ENCODE measurements at places on chromosomes 5 and 9.

GRCh38 chr5:92841604-92842155 is 739.3 kb downstream of the NR2F1-AS1 start:
- no peak for DNase-seq

GRCh38 chr9:112348257-112349007 is 15.0 kb upstream of the PTBP3 start:
- DNase-seq: peak; percentile 68

GRCh38 chr5:174172152-174172551 is 126.6 kb downstream of the NSG2 start:
- no peak for DNase-seq

- DNase-seq: no peak
These were observed 8.5 kb downstream of the DMXL1 start for GRCh38 chr5:119079318-119079921.

GRCh38 chr5:100647461-100648230 is 112.5 kb downstream of the FAM174A start:
- no peak for DNase-seq

DNA sequence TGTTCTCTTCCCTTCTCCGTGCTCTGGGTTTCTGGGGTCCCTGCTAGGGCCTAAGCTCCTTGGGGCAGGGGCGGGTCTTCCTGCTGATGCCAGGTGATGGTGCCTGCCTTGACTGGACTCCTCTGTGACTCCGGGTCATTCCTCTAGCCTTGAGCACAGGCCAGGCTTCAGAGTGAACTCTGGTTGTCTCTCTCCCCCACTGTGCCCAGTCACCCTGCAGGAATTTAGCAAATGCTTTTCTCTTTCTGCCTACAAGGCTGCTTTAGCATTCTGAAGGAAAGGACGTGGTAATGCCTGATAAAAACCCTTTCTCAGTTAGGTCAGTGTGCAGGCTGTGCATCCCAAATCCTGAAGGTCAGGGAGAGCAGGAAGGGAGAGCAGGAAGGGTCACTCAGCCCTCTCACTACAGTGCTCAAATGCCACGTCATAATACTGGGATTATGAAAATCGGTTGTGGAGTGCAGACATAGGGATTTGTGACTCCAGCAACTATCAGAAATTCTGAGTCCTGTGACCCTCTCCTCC is 2.7 kb downstream of the CXCL14 start:
- no peak for DNase-seq

DNA sequence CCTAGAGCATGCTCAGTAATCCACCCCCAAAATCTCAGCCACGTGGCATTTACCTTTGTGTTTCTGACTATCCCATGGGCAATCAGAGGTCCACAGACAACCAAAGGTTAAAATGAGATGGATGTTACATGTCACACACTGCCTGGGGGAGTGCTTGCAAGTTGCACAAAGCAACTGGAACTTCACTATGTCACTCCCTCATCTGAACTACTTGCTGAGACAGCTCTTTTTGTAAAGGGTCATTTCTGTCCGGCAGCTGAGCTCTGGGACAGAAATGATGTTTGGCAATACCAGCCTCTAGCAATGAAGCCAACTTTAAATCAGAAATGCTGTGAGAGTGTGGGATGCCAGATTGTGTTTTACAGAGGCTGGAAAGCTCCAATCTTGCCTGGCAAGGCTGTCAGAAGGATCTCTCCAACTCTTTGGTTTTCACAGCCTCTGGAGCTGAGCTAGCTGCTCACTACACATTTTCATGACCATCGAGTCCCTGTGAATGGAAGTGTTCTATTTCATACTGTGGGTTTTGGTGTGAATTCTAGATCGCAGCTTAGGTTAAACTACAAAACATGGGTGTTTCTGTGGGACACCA is 66.3 kb upstream of the TMEM215 start:
- no peak for DNase-seq

DNA sequence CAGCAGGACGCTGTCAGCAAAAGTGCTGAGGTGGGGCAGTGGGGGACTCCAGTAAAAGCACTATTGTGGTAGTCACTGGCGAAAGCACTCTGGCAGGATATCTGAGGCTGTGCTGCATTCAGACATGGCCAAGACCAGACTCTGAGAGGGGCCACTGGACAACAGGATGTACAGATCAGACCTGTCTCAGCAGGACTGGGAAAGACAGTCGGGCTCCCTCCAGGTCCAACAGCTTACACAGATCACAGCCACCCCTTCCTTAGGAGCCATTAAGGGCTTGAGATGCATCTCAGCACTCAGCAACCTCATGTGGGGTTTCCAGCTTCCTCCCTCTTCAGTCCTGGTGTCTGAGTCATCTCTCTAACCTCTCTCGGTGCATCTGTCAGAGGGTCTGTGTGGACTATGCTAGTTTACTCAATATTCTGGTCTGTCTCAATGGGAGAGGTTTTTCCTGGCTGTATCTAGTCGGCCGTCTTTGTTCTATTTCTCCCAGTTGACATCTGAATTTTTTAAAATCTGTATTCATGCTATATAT is 154.5 kb downstream of the CWC27 start:
- no peak for DNase-seq

GRCh38 chr5:141040771-141041426 is 10.3 kb upstream of the PCDHB1 start:
- DNase-seq: peak; percentile 44

DNA sequence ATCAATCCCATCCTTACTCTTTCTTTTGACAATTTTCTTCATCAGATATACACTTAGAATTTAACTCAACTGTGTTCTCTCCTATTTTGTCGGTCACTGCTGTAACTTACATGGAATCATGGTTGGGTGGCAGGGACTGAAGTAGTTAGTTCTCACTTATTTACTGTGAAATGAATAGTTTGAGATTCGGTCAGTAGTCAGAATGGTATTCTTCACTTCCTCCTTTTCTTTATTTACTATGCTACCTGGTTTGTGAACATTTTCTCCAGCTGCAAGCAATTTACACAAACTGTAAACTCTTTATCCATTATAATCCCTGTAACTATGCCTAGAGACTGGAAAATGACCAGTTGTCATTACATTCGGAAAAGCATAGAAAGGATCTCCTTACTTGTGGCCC is 41.5 kb upstream of the GDNF start:
- no peak for DNase-seq

DNA sequence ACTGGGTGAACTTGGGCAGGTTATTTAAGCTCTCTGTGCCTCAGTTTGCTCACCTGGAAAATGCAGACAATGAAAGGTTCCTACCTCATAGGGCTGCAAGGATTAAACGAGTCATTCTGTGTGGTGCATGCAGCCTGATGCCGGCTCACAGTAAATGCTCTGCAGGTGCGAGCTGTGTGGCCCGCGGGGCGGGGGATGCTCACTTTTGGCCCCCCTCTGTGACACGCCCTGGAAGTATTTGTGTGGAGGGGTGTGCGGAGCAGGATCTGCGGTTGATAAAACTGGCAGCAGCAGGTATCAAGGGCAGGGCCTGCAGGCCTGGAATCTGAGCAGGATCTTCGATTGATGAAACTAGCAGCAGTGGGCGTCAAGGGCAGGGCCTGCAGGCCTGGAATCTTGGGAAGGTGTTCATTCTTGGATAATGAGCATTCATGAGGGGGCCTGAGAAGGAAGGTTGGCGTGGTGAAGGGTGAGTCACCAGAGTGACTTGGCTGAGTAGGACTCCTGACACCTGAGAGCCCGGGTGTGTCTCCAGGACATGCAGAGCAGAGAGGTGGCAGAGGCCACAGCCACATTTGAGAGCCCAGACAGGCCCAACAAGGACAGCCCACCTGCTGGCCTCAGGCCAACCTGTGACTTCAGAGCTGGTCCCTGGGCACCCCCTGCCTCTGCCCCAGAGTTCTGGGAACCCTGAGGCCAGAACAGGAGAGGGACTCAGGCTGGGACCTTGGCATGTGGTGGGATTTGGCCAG is 11.9 kb downstream of the UNC5A start:
- DNase-seq: no peak

DNA sequence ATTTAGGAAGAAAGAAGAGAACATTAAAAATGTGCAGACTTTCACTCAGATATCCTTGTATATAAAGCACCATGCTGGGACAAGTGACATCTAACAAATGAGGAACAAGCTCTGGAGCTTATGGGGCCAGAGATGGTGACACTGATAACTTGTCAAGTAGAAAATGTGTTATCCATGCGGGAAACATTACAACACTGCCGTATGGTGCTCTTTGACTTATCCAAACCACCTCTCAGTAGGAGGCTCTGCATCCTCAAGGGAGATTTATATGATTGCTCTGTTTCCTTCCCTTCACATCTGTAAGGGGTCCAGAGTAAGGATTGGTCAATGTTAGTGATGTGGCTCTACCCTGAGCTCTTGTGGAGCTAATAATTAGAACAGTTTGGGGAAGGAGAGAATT is 23.5 kb downstream of the KCTD16 start:
- no peak for DNase-seq

DNA sequence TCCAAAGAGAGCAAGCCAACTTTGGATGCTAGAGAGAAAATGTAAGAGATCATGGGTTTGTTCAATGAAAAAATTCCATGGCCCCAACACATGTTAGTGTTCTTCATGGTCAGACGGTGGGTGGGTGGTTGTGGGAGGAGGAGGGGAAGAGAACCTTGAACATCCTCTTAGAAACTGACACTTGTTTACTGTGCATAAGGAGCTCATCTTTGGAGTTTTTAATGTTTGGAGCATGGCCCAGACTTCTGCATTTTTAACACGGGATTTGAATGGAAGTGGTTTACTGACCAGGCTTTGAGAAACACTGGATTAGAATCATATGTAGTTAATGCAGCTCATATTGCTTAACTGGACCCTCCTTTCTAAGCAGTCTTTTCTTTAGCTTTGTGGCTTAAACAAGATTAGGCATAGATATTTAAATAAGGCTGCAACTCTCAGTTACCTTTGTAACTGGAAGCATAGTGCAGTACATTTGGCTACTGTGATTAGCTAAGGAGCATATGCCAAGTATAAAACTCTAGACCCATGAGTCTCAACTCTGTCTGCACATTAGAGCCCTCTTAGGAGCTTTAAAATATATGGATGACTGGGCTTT is 60.1 kb downstream of the FOCAD start:
- DNase-seq: no peak

- no peak for DNase-seq
These were observed 4.3 kb downstream of the SMIM33 start for GRCh38 chr5:139474890-139475791.

DNA sequence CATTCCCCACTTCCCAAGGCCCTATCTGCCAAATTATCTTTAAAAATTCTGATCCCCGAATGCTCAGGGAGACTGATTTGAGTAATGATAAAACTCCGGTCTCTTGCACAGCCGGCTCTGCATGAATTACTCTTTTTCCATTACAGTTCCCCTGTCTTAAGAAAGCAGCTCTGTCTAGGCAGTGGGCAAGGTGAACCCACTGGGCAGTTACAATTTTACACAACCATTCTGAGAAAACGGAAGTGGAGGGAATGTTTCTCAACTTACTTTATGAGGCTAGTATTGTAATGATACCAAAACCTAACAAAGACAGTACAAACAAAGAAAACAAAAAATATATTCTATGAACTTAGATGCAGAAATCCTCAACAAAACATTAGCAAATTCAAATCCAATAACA is 100.0 kb downstream of the MCTP1 start:
- DNase-seq: no peak

DNA sequence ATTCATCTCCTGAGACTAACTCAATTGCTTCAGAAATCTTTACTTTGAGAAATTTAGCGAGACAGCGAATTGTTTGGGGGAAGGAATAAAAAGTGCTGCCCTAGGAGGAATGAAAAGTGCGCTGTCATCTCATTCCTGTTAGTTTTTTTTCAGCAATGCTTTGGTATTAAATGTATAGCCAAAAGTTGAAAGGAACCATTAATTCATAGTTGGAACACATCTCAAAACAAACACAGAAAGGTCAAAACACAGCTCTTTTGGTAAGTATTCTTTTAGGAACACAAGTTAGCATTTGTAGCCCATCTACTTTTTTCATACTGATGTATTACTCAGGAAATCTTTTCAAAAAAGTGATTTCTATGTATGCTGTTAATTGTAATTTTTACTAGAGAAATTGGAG is 109.1 kb downstream of the NNT start:
- DNase-seq: no peak

DNA sequence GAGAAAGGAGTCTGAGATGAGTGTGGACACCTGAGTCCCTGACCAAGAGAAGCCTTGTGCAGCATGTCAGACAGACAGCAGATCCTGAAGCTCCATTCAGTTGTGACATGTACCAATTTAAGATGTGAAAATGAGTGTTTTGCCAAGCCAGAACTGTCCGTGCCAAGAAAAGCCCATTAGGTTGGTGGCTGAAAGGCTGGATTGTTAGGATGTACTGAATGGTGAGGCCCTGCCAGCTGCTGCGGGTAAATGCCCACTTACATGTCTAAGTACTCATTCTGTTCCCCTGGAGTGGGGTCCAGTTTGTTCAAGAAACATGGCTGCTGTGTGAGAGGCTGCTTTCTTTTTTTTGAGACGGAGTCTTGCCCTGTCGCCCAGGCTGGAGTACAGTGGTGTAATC is 14.6 kb downstream of the DAPK1 start:
- DNase-seq: peak; percentile 77

- DNase-seq: peak; percentile 35
These were observed 95.8 kb upstream of the DAP start for GRCh38 chr5:10856683-10857337.

GRCh38 chr5:171709930-171710329 is 75.7 kb upstream of the SMIM23 start:
- no peak for DNase-seq

DNA sequence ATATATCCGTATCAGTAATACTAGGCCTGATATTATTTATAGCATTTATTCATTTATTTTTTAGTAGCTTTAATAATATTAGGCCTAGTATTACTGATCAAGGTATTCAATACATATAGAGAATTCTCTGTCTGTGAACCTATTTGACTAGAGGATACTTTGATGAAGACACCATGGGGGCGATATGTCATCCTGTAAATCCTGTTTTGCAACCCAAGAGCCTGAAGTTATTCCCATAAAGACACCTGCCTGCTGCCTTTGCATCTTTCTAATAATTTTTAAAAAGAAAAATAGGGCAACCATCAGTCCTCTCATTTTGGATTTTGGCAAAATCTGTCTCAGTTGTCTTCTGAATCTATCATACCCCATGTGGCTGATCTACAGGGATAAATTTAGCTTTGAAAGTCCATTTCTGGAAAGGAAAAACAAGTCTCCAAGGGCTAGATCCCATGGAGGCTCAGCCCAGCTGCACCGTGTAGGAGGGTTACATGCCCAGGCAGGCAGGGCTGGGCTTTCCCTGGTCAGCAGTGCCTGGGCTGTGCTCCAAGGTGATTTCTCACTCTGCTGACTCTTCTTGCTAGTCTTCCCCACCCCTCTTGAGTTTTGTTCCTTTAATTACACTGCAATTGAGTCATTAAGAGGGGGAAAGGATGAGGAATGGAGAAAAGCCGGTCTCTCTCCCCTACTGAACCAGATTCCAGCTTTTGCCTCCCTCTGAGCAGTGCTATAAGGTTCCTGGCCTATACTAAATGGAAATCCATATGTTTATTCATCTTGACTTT is 169.0 kb downstream of the TRIM32 start:
- no peak for DNase-seq

- DNase-seq: no peak
These were observed 381.1 kb downstream of the ZNF608 start for GRCh38 chr5:124365361-124365801.
